ENCODE measurements at places on chromosomes 4 and X. TPM values are rescaled to one million over a fixed set of nuclear protein-coding genes. Genes with fewer than 3 reads are reported as not detected.
A peak's percentile ranks its signal among the peaks of the same experiment; 100 is the strongest.

GRCh38 chrX:45191383-45191782, 9.3 kb downstream of the DIPK2B start:
- no peak for DNase-seq

- no peak for DNase-seq
Measured at GRCh38 chr4:118154649-118155048, 120.4 kb downstream of the NDST3 start.

GRCh38 chrX:80306007-80306406, 114.2 kb upstream of the TENT5D start:
- no peak for DNase-seq

DNA sequence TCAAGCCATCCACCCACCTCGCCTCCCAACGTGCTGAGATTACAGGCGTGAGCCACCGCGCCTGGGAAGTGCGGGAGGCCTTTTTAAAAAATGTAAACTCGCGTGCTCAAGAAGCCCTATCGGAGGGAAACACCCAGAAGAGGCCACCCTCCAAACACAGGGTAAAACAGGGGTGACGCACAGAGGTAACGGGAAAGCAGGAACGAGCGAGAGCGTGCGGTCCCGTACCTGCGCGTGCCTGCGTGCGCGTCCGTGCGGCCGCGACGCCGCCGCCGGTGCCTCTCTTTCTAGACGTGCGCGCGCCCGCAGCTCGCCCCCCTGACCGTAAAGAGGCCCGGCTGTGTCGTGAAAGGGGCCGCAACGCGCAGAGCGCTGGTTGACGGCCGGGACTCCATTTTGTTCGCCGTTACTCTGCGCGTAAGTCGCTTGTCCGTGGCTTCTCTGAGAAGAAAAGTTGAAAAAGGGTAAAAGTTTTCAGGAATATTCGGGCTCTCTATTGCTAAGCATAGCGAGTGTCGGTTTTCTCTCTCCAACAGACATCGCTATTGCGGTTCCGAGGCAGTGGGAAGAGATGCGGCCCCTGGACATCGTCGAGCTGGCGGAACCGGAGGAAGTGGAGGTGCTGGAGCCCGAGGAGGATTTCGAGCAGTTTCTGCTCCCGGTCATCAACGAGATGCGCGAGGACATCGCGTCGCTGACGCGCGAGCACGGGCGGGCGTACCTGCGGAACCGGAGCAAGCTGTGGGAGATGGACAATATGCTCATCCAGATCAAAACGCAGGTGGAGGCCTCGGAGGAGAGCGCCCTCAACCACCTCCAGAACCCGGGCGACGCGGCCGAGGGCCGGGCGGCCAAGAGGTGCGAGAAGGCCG, at the start of gene MRFAP1:
TSS of gene MRFAP1 (plus strand) at position 394 of the 872 bp plus-strand sequence. CDS start at position 572, 178 bp downstream.
- peak; percentile 94 for DNase-seq

- no peak for DNase-seq
Measured at GRCh38 chrX:133434197-133434820, 19.0 kb upstream of the GPC4 start.

DNA sequence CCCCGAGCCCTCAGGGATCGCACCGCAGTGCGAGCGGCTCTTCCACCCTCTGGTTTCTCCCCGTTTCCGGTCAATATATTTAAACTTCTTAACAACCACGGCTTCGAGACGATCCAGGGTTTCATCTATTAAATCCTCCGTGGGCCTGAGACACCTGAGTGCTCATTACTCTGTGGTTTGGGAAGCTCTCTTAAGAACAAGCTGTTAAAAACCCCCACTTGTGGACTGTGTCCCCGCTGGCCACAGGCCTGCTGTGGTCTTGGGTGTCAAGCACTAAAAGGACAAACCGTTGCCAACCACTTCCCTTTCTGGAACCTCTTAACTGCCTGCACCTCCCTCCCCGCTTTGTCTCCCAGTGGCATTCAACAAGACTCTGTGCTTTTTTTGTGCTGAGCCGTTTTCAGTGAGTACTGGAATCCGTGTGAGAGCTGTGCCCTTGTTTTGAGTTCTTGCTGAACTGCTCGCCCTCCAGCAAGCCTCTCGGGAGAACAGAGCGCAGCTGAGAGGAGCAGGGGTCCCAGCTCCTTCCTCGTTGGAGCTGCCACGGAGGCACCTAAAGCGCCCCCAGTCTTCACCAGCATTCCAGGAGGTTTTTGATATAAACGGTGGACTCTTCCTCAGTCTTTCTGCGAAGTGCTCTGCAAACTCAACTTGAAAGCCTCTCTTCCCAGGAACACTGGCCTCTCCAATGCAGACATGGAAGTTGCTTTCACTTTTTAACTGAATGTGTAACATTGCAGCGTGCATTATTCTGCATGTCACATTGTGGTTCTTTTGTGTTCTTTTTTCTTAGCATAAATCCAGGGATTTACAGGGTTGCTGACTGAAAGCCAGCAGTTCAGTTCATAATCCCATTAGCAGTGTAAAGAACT, 691 bp upstream of the IGFBP7 start:
- no peak for DNase-seq

DNA sequence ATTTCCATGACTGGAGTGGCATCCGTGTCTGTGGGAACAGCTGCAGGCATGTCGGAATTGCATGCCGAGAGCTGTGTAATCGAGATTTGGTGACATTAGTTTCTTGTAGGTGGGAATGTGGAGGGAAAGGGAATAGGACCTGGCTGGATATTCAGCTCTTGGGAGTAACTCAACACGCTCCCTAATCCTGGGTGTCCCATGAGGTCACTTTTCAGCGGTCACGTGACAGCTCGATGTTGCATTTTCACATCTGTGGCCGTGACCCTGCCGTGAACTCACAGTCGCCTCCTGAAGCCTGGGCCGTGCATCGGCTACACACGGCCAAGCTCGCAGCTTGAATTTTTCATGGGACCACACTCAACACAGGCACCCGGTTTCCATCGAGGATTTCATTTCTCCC, 25.8 kb upstream of the PSAPL1 start:
- no peak for DNase-seq

DNA sequence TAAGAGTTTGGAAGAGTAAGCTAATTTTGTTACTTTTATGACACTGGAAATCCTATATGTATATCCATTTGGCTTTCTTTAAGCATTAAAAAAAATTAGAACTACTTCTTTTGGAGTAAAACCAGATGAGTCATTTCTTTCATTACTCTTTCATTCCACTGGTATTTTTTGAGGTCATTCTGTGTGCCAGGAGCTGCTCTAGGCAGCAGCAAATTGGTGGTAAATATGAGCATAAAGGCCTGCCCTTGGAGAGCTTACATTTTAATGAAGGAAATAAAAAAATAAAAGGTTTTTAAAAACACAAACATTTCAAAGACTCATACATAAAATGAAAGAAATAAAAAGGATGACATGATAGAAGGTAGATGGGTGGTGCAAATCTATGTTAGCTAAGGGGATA, 37.4 kb downstream of the MID1 start:
- no peak for DNase-seq

GRCh38 chr4:56659946-56660345, 21.1 kb downstream of the HOPX start:
- DNase-seq: no peak

- DNase-seq: no peak
Measured at GRCh38 chr4:125368671-125369081, 53.9 kb downstream of the FAT4 start.

- no peak for DNase-seq
Measured at GRCh38 chrX:148958901-148959300, 458.5 kb downstream of the AFF2 start.

GRCh38 chr4:821631-822030, 4.3 kb downstream of the CPLX1 start:
- DNase-seq: no peak

GRCh38 chr4:24007860-24008261, 118.0 kb upstream of the PPARGC1A start:
- DNase-seq: no peak

- no peak for DNase-seq
Measured at GRCh38 chr4:112895811-112896608, 153.4 kb upstream of the ANK2 start.

DNA sequence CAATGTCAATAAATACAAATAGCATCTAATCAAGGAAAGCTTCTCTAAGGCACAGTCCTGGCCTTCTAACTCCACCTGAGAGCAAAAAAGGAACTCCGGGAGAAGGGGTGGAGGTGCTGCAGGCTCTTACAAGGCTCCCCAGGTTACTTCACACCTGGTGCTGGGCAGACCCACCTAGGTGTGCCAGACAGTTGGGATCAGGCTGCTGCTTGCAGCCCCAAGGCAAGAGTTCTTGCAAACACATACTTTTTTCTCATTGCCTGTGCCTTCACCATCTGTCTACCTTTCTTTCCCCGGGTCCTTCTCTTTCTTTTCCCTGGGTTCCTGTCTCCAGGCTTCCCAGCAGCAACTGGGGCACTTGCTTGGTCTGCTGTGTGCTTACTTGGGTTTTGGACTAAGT, 81.4 kb upstream of the STIM2 start:
- DNase-seq: no peak

DNA sequence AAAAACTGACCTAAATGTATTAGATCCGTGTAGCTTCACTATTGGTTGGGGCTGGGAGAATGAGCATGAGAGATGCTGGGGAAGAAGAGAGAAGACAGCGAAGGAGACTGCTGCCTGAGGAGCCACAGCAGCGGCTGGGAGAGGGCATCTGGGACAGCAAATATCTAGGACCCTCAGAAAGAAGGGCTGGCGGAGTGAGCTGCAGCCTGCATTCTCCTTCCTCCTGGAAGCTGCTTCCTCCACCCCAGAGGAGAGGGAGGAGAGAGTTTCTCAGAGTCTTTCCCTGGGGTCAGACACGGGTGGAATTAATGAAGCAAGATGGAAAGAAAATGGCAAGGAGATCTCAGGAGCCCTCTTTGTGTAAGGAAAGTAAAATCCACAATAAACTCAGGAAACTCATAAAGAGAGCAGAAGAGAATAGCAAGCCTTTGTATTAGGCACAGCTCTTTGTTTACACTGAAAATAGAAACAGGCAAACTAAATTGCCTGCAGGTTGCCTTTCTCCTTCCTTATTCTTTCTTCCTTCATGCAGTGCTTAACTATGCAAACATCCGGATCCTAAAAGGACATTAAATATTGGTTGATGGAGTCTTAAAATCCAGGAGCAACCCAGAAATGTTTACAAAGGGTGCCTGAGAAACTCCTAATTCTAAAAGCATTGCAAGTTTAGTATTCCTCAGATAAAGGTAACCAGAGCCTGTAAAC, 130.3 kb upstream of the GALNT7 start:
- DNase-seq: no peak

DNA sequence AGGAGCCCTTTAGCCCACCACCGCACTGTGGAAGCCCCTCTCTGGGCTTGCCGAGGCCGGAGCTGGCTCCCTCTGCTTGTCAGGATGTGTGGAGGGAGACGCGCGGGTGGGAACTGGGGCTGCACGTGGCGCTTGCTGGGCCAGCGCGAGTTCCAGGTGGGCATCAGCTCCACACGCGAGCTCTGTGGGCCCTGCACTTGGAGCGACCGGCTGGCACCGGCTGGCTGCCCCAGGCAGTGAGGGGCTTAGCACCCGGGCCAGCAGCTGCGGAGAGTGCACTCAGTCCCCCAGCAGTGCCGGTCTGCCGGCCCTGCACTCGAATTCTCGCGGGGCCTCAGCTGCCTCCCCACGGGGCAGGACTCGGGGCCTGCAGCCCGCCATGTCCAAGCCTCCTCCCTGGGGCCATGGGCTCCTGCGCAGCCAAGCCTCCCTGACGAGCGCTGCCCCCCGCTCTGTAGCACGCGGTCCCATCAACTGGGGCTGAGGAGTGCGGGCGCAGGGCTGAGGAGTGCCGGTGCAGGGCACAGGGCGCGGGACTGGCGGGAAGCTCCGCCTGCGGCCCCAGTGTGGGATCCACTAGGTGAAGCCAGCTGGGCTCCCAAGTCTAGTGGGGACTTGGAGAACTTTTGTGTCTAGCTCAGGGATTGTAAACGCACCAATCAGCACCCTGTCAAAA, 93.6 kb downstream of the DTHD1 start:
- DNase-seq: no peak

- no peak for DNase-seq
Measured at GRCh38 chr4:182764137-182764536, 153.0 kb downstream of the DCTD start.

DNA sequence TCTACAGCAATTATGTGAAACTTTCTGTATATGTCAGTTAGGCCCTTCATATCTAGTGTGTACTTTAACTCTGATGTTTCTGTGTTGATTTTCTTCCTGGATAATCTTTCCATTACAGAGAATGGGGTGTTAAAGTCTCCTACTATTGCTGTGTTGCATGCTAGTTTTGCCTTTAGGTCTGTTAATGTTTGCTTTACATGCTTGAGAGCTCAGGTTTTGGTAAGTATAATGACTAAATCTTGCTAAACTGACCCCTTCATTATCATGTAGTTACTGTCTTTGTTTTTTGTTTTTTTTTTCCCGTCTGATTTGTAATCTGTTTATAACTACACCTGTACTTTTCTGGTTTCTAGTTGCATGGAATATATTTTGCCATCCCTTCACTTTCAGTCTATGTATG, 63.6 kb upstream of the UGT2B15 start:
- DNase-seq: no peak

DNA sequence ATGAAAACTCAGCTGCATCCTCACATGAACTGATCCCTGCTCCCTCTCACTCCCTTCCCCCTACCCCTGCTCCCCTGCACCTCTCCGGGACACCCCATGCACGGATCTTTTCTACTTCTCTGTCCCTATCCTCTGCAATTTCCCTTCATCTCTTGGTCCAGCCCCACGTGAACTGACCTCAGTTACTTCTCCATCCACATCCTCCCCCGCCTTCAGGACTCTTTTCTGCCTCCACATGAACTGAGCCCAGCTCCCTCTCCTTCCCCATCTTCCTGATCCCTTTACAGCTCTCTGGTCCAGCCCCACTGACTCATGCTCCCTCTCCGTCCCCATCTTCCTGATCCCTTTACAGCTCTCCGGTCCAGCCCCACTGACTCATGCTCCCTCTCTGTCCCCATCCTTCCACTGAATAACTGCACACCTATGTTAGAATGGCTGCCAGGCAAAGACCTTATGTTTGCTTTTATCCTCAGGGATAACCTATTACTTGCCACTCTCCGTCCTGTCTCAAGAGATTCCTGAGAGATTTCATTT, 5.6 kb downstream of the CETN2 start:
- no peak for DNase-seq

DNA sequence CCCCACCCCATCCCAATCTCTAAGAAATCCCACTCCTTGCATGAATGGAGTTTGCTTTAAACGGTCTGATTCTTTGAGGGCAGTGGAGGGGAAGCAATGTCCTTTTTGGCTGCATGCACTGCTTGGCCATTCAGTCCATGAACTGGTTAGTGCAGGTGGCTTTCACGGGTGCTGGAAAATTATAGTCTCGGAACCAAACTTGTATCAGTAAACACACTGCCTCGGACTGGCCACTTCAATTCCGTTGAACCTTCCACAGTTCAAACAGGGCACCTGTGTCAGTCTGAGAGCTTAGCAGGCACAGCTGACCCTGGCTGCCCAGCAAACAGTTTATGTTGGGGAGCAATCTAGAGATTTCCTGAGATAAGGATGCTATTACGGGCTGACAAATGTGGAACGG, 255.6 kb downstream of the DHX15 start:
- DNase-seq: no peak

GRCh38 chr4:56330691-56331090, 56.6 kb downstream of the AASDH start:
- no peak for DNase-seq

- no peak for DNase-seq
Measured at GRCh38 chr4:153622093-153622492, 62.0 kb upstream of the TLR2 start.

WDR45 gene
- 27.3 TPM for total RNA-seq

PABPC4L gene
- total RNA-seq: 3.1 TPM

CNOT6L gene
- 39.4 TPM for total RNA-seq

PRRG1 gene
- total RNA-seq: 1.3 TPM

PHEX gene
- 0.66 TPM for total RNA-seq

ITIH6 gene
- total RNA-seq: not detected

ARMCX1 gene
- total RNA-seq: 11.0 TPM

NXT2 gene
- total RNA-seq: 14.9 TPM

KIAA1210 gene
- total RNA-seq: 0.09 TPM

VCX3B gene
- not detected for total RNA-seq

ARMCX2 gene
- total RNA-seq: 11.5 TPM

All from thymus (tissue), 14 donors.